Amniotic stem cell (primary cell): ENCODE measurements at places on chromosomes 6 and 20.

GRCh38 chr6:28775405-28776129 is 148.2 kb downstream of the TRIM27 start:
- no peak for DNase-seq

DNA sequence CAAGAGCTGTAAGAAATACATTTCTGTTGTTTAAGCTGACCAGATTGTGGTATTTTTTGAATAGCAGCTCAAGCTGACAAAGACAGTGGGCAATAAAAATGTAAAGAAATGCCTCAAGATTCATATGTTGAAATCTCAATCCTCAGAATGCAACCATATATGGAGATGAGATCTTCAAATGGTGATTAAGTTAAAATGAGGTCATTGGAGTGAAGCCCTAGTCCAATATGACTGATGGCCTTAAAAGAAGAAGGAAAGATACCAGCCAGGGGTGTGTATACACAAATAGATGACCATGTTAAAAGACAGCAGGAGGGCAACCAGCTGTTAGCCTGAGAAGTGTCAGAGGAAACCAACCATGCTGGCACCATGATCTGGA is 7.1 kb upstream of the DDO start:
- DNase-seq = no peak

GRCh38 chr6:79574630-79575225 is 37.5 kb upstream of the LCA5 start:
- DNase-seq = no peak

GRCh38 chr20:60137657-60138245 is 179.5 kb downstream of the CDH26 start:
- DNase-seq = no peak

DNA sequence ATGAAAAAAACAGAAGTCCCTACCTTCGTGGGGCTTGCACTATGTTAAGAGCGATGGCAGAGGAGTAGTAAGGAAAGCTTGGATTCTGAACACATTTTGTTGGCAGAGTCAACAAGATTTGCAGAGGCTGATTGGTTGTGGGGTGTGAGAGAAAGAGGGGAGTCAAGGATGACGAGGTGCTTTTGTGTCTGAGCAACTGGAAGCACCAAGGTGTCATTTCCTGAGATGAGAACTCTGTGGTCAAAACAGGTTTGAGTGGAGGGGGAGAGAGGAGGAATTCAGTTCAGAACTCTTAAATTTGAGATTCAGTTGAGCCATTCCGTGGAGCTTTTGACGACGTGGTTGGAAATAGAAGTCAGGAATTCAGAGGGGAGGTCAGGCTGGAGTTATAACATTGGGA is 3.5 kb downstream of the OCSTAMP start:
- DNase-seq = no peak

GRCh38 chr6:31171931-31172905 is 1.7 kb upstream of the POU5F1 start:
- DNase-seq = no peak

- DNase-seq = no peak
Observed at GRCh38 chr6:2266841-2267240, 21.4 kb upstream of the GMDS start.

DNA sequence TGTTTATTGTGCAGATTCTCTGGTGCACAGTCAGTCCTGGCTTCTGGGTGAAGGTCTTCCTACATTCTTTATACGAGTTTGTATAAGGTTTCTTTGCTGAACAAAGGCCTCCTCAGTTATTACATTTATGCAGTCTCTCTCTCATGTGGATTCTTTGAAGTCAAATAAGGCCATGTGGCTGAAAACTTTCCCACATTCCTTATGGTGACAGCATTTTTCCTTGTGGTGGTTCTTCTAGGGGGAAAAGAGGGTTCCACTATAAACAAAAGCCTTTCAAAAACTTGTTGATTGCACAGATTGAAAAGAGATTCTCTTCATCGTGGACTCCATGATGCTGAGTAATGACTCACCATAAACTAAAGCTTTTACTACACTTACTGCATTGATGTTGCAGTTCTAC is 19.2 kb downstream of the ZSCAN12 start:
- DNase-seq = no peak

DNA sequence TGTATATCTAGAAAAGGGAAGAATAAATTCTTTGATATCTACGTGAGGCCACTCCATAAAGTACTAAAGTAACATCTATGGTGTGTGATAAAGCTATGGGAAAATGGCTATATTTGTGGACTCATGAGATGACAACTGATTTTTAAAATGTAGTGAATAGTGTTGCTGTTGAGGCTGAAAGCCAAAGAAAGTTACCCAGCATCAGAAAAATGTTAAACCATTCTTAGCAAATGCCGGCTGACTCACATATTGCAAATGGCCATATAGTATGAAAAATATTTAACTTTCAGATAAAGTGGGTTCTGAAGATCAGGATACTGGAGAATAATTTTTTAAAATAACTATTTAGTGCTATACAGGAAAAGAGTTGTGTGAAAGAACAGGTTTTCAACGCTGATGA is 129.9 kb upstream of the GRIK2 start:
- peak; percentile 7 for DNase-seq
